ENCODE measurements at places on chromosomes 1 and 21. TPM values are rescaled to one million over a fixed set of nuclear protein-coding genes. Genes with fewer than 3 reads are reported as not detected.

AXDND1 gene
- not detected for total RNA-seq

KCNE1 gene
- 0.32 TPM for total RNA-seq

PIGR gene
- total RNA-seq = not detected

KRTAP19-3 gene
- not detected for total RNA-seq

SMIM34 gene
- total RNA-seq = not detected

E2F2 gene
- 87.7 TPM for total RNA-seq

GMEB1 gene
- total RNA-seq = 29.2 TPM

MCL1 gene
- total RNA-seq = 248 TPM

TDRD5 gene
- not detected for total RNA-seq

CD164L2 gene
- not detected for total RNA-seq

DNALI1 gene
- total RNA-seq = 0.09 TPM

SPRR2F gene
- total RNA-seq = not detected

USP16 gene
- 39.3 TPM for total RNA-seq

TMEM269 gene
- 0.23 TPM for total RNA-seq

Measured in T-helper 2 cell treated with Interferon-gamma antibody and Interleukin-4, amounts not matched to agents 100 ng/mL and 5 ng/mL, for 36 hours (primary cell).